ENCODE measurements at places on chromosomes 1 and 21.
A peak's percentile ranks its signal among the peaks of the same experiment; 100 is the strongest.

DNA sequence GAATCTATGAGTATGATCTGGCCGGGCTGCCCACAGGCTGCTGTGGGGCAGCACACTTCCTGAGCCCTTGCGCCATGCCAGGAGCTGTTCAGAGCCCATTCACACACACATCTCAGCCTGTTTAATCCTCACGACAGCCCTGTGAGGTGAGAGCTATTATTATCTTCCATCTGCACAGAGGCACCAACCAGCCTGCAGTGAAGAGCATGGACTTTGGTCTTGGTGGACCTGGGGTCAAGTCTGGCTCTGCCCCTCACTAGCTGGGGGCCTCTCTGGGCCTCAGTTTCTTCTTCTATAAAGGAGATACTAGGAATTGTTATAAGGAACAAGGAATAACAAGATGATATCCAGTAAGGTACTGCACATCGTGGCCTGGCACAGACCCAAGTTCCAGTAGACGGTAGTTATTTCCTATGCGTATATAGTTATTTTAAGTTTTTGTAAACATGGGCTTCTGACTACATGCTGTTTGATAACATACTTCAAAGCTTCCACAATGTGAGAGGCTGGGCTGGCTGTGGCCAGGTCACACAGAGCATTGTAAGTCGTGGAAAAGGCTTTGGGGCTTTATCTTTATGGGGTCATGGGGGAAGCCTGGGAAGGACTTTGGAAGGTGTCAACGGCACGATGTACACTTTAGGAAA is 3.4 kb upstream of the PADI2 start:
- peak; percentile 33 for DNase-seq

DNA sequence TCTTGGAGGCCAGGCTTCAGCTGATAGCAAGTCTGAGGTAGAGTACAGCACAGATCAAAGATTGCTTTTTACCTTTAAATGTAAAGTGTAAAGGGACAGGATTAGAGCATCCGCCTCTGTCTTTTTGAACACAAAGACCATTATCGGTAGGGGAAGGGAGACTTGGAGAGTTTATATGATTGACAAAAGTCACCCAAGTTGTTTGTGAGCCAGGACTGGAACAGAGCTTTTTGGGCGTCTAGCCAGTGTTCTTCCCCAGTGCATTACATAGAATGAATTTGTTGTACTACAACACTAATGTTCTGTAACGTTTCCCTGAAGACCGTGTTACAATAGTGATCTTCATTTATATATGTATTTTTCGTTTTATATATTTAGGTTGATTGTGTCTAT is 9.3 kb upstream of the PIGC start:
- DNase-seq = no peak

GRCh38 chr1:162305969-162306368 is 70.7 kb downstream of the SPATA46 start:
- DNase-seq = no peak

DNA sequence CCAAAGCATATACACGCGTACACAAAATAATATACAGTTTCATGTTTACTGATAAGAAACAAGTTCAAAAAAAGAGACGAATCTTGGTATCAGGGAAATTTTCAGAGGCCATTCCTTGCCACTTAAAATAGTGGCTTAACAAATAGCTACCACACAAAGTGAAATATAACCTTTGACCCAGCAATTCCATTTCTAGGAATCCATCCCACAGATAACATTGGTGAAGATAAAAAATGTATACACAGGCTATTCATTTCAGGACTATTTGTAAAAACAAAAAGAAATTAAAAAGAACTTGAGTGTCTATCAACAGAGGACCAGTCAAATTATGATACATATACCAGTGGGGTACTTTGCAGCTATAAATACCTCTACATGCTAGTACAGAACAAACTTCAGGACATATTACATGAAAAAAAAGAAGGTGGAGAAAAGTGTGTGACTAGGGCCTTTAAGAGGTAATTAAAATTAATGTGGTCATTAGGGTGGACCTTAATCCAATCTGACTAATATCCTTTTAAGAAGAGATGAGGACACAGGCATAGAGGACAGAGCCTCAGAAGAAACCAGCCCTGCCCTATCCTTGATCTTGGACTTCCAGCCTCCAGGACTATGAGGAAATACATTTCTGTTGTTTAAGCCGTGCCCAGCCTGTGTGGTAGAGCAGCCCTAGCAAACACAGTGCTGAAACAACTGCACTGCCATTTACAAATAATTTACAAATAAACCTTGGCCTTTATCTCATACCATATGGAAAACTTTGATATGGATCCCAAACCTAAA is 7.8 kb downstream of the UBE2G2 start:
- no peak for DNase-seq

GRCh38 chr1:197951089-197951488 is 33.9 kb downstream of the LHX9 start:
- no peak for DNase-seq

GRCh38 chr1:93574991-93575390 is 106.6 kb downstream of the BCAR3 start:
- no peak for DNase-seq

DNA sequence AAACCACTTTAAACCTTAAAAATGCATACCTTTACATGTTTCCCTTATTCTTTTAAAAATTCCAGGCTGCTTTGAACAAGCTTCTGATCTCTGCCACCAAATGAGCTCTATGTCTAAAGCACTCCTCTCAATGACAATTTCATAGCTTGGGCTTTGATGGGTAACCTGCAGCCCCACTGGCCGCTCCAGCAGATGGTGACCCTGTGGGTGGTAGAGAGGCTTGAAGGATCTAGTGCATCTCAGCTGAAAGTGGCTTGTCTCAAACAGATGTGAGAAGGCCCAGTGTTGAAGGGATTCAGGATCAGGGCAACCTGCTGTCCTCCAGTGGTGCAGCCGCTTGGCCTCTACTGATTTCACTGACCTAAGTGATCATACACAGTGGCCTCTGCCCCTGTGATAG is 84.7 kb upstream of the IRF2BP2 start:
- DNase-seq = no peak

- no peak for DNase-seq
These were observed 12.0 kb downstream of the CREG1 start for GRCh38 chr1:167541610-167542009.

DNA sequence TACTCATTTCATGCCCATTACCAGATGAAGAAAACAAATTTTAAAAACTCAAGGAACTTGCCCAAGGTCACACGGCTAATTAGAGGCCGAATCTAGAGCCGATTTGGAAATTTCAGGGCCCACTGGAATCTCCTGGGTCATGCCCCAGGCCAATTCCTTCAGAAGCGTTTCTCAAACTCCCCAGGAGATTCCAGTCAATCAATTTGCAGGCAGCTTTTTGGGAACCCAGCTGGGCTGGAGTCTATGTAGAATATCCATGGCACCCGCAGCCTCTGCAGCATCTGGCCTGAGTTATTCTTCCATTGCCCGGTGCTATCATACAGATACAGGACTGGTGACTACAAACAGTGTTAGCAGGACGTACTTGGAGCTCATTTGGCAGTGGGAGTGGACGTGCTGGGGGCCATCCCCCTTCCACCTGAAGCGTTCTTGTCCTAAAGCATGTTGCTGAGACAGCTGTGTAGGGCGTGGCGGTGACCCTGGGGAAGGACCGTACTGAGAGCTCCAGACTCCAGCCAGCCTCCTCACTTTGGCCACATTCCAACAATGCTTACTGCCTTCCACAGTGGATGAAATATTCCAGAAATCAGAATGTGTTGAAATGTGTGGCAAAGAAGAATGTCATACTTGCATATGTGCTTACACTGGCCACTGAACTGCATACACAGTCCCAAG is 38.3 kb downstream of the ABCG1 start:
- no peak for DNase-seq

GRCh38 chr1:2890221-2890850 is 88.8 kb upstream of the TTC34 start:
- DNase-seq = no peak

GRCh38 chr1:209870151-209870831 is 42.5 kb downstream of the UTP25 start:
- DNase-seq = no peak

- no peak for DNase-seq
These were observed 1.1 kb downstream of the LPGAT1 start for GRCh38 chr1:211829343-211830054.

DNA sequence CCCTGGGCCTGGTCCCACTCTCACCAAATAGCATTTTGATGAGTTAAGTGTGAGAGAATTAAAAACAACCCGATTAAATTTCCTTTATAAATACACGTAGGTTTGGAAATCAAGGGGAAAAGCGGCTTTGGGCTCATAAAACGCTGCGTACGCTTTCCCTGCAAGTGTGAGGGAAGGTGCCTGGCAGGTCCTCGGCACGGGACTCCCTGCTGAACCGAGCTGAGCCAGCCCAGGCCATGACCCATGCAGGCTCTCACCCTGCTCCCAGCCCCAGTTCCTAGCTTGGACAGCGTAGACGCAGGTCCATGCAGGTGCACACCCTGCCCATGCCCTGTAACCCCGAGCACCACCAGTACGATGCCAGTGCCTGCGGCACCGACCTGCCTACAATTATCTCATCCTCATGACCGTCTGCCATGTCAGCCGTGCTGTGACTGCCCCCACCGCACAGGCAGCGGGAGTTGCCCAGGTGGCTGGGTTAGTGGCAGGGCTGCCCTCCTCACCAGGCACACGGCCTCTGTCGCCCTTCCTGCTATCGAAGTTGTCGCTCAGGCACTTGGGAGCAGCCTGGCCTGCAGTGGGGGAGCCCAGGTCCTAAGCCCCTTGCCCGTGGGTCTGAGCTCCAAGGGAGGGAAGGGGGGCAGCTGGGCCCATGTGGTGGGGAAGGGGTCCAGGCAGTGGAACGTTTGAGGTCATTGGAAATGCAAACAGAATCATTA is 41.0 kb upstream of the ACTRT2 start:
- DNase-seq = peak; percentile 42

GRCh38 chr1:86741947-86742572 is 37.7 kb downstream of the SH3GLB1 start:
- peak; percentile 46 for DNase-seq

- no peak for DNase-seq
These were observed 30.3 kb downstream of the TEX35 start for GRCh38 chr1:178543290-178543607.

DNA sequence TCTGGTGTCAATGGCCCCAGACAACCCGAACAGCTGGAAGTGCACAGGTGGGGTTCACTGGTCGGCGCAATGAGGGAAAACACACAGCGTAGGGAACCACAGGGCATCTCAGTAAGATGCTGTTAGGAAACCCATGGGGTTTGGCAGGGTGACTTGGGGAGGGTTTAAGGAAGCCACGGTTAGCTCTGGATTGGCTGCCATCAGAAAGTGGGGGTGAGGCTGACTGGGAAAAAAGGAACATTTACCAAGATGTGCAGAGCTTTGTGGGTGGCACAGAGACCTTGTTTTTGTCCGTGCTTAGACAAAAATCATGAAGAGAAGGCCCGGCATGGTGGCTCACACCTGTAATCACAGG is 11.0 kb downstream of the ALDH4A1 start:
- no peak for DNase-seq

DNA sequence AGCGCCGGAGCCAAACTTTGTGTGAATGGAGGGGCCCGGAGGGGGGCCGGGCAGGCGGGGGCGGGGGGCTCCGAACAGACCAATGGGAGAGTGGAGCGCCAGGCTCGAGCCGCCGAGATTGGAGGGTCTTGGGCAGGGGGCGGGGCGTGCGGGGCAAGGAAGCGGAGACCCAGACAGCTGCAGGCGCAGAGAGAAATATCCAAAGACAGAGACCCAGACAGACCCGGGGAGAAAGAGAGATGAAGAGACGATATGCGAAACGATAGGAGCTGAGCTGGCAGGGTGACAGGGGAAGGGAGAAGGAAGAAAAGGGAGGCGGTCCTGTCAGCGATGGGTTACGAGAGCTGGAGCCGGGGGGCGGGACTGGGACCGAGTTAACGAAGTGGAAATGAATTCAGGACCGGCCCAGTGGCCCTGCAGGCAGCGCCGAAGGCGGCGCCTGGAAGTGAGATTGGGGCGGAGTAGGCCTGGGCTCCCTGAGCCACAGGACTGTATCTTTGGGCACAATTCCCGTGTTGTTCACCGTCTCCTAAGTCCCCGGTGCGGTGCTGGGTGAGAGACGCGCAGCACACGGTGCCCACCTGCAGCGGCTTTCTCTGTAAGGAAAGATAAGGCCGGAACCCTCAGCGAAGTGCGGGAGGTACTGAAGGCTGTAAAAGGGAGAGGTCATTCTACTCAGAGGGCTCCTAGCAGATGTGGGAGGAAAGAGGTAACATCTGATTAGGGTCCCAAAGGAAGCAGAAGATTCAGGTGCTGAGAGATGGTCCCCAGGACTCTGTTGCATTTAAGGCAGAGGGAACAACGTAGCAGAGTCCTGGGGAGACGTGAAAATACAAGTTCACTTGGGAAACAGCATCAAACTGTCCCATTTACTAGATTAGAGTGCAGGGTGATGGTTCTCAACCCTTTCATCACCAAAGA is 543 bp upstream of the KCNJ10 start:
- no peak for DNase-seq

GRCh38 chr1:61158591-61158990 is 76.2 kb downstream of the NFIA start:
- DNase-seq = no peak

DNA sequence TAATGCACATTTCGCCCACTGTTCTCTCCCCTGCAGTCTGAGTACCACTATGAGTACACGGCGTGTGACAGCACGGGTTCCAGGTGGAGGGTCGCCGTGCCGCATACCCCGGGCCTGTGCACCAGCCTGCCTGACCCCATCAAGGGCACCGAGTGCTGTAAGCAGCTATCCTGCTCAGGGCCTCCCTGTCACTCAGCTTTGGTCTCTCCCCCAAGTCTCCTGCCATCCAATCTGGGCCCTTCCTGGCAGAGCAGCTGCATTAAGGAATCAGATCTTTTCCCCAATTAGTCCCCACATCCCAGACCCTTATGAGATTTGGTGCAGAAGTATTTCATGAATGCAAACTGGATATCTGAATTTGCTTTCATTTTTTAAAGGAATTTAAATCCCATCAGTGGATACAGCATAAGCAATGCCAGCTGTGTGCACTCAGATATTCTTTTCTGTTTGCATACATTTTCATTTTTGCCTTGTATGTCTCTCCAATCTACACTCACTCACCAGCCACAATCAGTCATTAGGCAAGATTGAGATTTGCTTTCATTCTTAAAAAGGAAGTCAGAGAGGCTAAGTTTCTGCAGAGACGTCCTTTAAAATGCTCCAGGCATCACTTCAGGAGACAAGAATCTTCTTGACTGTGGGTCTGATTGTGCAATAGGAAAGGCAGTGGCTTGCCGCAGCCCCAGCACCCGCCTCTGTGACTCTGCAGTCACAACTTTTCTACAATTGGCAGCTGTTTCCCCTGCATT is 48.1 kb downstream of the ELAPOR1 start:
- DNase-seq = peak; percentile 26

- peak; percentile 11 for DNase-seq
These were observed 95.9 kb downstream of the RASAL2 start for GRCh38 chr1:178189814-178190213.

DNA sequence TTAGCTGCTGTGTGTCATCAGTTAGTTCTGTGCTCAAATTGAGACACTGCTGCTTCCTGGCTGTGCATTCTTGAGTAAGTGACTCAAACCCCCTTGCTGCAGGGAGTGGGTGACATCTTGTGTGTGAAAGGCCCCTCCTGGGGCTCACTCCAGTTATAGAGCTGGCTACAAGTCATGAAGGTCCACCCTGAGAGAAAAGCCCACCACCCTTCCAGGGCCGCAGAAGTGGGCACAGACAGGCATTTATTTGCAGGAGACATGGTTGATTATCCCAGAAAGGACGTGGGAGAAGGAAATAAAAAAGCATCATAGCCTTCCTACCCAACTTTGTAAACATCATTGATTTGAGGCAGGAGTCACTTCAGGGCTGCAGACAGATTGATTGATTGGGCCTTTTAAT is 550.6 kb downstream of the MATN1 start:
- no peak for DNase-seq

GRCh38 chr1:215376544-215377264 is 190.4 kb upstream of the KCTD3 start:
- DNase-seq = no peak

Data from RPMI8226 (cell line).